ENCODE measurements at places on chromosomes 12 and 14.
A peak's percentile ranks its signal among the peaks of the same experiment; 100 is the strongest.

DNA sequence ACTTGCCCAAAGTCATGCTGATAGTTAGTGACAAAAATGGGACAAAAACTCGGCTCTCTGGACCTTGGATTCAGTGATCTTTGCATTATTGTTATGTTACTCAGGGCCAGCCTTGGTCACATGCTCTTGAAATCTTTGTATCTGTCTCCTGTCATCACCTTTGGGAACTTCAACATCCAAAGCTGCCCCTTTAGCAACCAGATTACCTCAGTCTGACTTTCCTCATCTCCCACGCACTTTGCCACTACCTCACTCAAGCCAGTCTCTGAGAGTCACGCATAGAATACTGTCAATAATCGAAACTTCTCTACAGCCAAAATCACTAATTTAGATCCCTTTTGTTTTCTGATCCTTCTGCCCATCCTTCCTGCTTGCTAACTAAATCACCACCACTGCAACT, 90.8 kb upstream of the DAAM1 start:
- DNase-seq, result no peak

GRCh38 chr14:38074081-38074480, 133.6 kb upstream of the SSTR1 start:
- no peak for DNase-seq

DNA sequence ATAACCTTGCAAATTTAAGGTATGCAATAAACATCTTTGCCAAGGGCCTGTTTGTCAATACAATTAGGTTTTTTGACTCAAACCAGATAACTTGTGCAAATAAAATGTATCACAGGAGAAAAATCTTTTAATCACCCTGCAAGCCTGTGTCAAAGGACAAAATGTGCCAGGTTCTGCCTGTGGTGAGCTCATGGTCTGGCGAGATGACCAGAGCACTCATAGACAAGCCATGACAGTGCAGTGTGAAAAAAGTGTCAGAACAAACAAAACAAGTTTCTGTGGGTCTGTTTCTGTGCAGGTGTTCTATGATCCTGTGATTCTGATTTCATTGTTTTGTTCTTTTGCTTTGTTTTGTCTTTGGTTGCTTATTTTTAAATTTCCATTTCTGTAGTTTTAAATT, 847.2 kb downstream of the VRK1 start:
- no peak for DNase-seq

DNA sequence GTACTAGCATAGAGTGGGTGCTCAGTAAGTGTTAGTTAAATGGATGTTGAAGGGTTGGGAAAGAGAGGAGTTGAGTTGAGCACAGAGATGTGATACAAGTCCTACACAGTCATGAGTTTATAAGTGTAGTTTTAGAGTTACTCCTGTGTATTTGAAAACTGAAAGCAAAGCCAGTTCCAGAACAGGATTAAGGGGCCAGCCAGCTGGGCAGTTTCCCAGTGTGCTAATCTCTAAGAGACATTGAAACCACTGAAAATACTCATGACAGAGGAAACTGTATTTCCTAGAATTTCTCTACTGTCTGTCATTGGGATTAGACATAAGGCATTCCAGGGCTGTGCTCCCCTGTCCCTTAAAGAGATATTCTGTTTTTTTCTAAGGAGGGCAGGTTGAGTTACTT, 101.0 kb downstream of the DERA start:
- DNase-seq, result no peak

DNA sequence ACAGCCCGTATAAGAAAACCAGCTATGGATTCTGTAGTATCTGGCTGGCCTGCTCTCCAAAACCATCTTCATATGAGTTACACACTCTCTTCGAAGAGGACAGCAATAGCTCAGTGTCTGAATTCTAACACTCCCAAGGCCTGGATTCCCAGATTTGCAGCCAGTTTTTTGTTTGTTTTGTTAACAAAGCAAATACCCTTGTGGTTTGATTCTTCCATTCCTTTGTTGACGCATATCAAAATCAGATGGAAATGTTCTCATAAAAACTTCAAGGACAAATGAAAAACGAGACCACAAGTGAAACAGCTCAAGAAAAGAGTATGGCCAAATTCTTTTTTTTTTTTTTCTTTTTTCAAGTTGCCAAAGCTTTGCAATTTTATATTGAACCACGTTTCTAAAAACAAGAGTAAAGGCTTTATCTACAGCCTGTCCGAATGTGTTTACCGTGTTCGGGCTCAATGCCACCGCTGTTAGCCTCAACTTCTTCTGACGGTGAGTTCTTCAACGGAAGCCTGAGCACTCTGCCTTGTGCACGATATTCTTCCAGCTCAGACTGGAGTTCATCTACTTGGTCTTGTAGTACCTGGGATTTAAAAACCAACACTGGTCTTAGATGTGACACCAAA, 67.5 kb downstream of the NIN start:
- no peak for DNase-seq

DNA sequence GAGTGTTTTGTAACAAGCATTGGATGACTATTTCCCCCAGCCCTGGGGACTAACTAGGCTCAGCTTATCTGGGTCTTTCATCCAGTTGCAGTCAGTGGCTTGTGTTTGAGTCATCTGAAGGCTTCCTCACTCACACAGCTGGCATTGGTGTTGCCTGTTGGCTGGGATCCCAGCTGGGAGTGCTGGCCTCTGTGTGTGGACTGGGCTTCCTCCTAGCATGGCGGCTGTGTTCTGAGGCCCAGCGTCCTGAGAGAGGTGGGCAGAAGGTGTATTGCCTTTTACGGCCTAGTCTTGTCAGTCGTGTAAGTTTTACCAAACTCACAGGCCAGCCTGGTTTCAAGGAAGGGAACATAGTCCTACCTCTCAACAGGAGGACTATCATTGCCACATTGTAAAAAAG, 28.3 kb upstream of the PPP2R5C start:
- DNase-seq, result no peak

DNA sequence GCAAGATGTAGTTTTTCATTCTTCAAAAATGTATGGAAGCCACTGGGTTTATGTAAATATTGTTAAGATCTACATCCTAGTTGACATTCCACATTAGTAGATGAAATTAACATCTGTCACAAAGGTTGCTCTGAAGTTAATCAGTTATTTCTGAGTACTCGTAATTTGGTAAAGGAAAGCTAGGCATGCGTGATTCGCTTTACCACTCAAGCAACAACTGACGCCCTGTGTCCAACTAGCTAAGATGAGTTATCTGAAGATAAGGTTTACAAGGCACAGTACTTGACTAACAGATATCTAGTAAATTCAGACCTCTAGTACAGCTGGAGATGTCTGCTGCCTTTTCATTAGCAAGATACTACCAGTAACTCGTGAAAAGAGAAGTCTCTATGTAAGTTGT, 14.1 kb downstream of the PRKD1 start:
- DNase-seq, result no peak

- no peak for DNase-seq
Measured at GRCh38 chr14:86847140-86847539, 1145.8 kb downstream of the GALC start.

DNA sequence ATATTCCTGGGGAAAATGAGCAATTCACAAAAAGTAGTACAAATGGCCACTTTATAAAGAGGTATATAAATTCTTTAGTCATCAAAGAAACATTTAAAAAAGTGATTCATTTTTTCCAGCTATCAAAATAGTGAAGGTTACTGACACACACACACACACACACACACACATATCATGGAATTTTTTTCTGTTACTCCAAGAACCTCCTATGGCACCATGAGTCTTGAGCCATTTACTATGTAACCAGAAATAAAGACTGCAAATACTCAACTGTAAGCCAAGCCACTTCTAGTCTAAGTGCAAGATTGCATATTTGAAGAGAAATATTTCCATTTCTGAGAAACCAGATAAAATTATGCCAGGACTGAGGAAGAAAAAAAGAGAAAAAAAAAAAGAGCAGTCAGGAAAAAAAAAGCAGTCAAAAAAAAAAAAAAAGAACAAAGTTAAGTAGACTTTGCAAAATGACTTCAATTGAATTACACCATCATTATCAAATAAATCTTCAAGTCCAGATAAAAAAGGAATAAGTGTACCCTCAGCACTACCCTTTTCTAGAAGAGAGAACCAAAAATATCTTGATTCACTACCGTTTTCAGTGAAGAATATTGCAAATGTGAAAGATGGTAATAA, 275.7 kb downstream of the DAD1 start:
- no peak for DNase-seq

GRCh38 chr14:71729596-71729995, 202.6 kb upstream of the RGS6 start:
- DNase-seq, result no peak

DNA sequence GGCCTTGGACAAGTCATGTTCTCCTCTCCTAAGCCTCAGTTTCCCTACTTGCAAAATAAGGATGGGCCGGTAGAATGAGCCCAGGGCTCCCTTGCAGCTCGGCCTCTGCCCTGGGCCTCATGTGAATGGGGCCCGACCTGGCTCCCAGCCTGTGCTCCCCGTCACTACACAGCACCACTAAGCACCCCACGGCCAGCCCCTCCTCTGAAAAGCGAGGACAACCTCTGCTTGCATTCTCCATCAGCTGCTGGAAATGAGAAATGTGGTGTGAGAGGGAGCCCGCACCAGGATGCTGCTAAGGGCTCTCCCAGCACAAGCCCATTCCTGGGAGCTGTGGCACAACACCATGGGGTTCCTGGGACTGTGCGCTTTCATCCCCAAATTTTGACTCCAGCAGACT, 10.2 kb downstream of the SLC25A47 start:
- no peak for DNase-seq

- no peak for DNase-seq
Measured at GRCh38 chr14:33568935-33569579, 381.8 kb downstream of the EGLN3 start.

DNA sequence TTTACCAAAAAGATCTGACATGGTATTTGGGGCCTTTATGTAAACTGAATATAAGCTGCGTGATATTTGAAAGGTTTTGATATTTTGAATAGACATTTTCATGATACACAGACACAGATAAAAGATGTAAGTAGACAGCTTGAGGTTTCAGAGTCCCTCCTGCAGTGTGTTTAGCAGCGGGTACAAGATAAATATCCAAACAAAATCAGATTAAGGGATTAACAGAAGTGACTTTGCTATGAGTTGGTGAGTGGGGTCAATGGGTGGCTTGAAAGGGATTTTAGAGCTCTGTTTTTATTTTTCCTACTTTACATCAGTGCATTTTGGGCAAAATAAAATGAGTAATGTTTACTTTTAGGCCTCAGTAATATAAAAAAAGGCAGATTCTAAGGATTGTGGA, 84.1 kb downstream of the IGF1 start:
- no peak for DNase-seq

DNA sequence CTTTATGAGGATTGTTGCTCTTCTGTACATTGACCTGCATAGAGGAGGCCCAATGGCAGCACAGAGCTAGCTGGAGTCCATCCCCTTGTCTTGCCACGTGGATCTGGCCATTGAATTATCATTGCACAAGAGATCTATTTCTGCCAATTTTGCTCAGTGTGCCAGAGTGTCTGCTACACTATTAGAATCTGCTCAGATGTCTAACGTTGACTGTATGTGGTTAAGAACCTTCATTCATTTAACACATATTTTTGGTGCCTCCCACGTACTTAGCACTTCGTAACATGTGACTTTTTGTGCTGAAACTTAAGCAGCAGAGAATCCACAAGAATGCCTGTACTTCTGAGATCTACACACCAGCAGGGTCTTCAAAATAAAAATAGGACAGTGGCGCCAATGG, 166.0 kb upstream of the VASH1 start:
- no peak for DNase-seq

GRCh38 chr12:49887091-49887490, 16.6 kb downstream of the FAIM2 start:
- no peak for DNase-seq

GRCh38 chr12:130826151-130826801, 12.8 kb downstream of the STX2 start:
- no peak for DNase-seq

- no peak for DNase-seq
Measured at GRCh38 chr14:65783101-65783500, 370.6 kb downstream of the FUT8 start.

- DNase-seq, result no peak
Measured at GRCh38 chr14:50786751-50787464, 44.1 kb downstream of the NIN start.

DNA sequence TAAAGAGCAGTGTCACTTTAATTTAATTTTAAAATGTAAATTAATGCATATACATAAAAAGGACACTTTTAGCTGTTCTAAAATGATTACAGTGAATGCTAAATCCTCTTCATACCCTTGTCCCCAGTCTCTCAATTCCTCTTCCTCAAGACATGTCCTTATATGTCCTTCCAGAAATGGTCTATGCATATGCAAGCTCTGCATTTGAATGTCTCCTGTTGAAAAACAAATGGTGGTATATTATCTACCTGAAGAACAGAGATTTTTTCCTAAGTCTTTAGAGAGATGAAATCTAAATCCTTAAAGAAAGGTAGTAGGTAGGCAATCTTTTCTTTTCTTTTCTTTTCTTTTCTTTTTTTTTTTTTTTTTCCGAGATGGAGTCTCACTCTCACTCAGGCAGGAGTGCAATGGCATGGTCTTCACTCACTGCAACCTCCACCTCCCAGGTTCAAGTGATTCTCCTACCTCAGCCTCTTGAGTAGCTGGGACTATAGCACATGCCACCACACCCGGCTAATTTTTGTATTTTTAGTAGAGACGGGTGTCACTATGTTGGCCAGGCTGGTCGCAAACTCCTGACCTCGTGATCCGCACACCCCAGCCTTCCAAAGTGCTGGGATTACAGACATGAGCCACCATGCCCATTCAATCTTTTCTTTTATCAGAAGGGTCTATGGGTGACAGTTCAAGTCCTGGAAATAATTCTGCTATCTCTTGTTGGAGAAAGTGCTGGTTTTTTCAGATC, 180.5 kb downstream of the PRKCH start:
- no peak for DNase-seq

DNA sequence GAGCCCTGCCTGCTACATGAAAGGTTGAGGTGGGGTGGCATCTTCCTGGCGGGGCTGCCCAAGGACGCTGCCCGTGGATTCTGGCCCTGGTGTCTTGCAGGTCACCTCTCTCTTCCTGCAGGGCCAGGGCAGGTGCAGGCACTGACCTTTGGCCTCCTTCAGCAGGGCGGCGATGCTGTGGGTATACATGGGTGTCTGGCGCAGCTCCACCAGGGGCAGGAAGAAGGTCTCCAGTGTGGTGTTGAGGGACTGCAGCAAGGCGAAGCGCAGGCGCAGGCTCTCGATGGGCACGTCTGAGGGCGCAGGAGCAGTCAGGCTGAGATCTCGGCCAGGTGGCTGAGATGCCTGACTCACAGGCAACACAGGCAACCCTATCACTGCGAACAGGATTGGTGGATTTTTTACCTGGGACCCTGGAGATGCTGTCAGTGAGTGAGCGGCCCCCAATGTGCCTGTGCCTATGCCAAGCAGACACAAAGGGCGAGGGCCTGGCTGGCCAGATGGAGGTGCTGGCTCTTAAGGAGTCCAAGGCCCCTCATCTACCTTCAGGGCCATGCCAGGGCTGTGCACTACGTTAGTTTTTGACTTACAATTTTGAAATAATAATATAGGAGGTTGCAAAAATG, 45.7 kb downstream of the TRAFD1 start:
- DNase-seq, result no peak

- DNase-seq, result no peak
Measured at GRCh38 chr12:10540776-10541205, 35.1 kb downstream of the EIF2S3B start.

- peak; percentile 43 for DNase-seq
Measured at GRCh38 chr14:68978172-68978911, 760 bp downstream of the ACTN1 start.

All from NCI-H2171 (cell line).